ENCODE measurements at places on chromosomes 3 and 15.

DNA sequence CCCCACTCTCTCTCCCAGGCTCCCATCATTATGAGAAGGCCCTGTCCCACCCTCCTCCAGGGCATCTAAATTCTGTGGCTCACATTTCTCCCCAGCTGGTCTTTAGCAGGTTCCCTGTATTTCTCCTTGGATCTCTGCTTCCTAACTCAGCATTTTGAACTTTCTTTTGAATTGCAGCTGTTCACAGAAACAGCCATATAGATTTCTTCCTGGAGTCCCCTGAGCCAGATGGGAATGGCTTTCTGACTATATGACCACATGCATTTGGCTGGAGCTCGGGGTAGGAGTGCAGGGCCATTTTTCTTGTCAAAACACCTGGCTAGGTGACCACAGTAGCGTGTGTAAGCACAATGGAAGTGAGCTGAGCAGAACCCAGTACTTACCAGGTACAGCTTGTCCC lies 22.0 kb downstream of the RBP2 start:
- DNase-seq = no peak

DNA sequence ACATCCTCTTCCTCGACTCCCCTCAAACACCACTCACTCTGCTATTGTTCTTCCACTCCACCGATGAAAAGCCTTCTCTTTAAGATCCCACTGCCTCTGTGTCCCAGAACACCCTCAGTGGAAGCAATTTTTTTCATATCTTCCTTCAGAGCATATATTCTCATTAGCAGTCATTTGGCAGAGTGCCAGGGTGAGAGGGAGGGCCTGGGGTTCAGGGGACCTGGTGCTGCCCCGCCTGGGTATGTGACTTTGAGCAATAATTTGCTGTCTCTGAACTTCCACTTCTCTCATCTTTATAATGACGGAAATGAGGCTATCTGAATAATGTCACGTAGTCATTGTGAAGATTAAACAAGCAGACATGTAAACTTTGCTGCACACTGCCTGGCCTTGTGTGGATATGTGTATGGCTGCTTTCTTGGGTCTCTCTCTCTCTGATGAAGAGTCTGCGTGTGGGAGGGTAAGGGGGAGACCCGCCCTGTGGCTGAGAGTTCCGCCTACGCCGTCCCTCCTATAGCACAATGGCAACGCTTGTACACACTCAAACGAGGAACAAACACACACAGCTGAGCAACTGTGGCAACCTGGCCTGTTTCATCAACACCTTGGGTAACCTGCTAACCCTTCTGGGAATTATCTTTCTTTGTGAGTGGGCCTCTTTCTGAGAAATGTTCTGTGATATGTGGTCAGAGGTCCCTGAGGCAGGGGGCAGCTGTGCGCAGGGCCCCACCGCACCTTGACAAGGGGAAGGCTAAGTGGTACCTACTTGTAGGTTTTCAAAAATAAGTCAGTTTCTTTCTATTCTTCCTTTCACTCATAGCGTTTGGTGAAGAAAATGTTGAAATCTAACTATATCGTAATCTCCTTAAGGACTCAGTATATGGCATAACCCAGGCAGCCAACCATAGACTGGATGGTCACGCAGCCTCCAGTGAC lies 369.8 kb downstream of the SV2B start:
- DNase-seq = no peak

GRCh38 chr15:81014446-81015093 lies 13.8 kb downstream of the TLNRD1 start:
- no peak for DNase-seq

DNA sequence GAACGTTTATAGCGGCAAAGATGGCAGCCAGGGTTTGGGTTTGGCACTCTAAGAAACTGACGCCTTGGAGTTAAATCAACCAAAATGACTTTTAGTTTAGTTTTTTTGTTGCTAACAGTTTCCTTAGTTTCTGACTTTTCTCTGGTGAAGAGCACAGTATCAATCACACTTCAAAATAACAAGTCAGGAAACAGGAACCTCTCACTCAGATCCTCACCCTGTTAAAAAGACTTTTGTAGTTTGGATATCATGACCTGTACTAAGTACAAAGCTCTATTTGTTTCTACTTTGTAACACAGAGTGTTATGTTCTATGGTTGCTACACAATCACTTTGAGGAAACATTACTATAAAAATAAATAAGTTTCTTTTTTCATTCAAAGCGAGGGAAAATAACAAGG lies 51.1 kb downstream of the ATP10A start:
- DNase-seq = peak; percentile 24

- DNase-seq = no peak
Measured at GRCh38 chr3:38022896-38023709, 6.3 kb downstream of the PLCD1 start.

GRCh38 chr3:129030611-129031010 lies 29.5 kb downstream of the EFCC1 start:
- DNase-seq = no peak

GRCh38 chr3:196559826-196560225 lies 8.5 kb downstream of the WDR53 start:
- DNase-seq = no peak

DNA sequence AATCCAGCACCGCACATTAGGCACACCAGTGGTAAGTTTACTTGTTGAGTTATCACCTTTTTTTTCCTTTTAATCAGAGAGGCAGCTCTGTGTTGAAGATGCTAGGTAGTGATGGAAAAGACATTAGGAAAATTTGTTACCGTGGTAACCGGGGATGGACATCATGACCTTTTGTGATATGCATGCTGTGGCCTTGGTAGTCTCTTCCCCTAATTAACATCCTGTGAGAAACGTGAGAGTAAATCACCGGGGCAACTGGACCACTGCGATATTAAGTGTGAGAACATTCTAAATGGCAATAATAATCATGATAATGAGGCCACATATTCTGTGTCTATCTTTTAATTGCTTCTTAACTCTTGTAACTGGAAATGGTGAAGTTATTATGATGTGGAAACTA lies 362.0 kb downstream of the CACNA2D3 start:
- DNase-seq = no peak

DNA sequence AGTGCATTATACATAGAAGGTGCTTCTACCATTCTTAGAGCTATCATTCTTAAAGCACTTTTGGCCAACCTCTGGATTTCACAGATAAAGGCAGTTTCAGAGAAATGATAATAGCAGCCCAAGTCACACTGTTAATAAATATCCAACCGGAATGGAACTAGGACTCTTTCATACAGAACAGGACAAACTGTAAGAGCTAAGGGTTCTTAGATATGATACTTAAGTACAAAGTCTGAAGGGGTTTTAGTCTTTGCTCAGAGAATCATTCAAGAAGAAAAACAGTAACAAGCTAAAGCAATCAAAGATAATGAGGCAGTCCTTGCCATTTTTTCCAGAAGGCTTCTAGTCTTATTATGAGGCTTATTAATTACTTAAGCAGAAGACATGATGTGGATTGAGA lies 239.0 kb downstream of the ERC2 start:
- no peak for DNase-seq

GRCh38 chr3:127589600-127590281 lies 792 bp downstream of the TPRA1 start:
- no peak for DNase-seq

- no peak for DNase-seq
Measured at GRCh38 chr3:133895208-133896001, at the start of gene RAB6B. TSS of gene RAB6B (minus strand) at chr3:133895882. CDS start at chr3:133895466, 416 bp downstream.

Data from MV-4-11 (cell line).